ENCODE measurements at places on chromosomes 3 and 15.

- DNase-seq: no peak
These were observed 72.5 kb upstream of the ARHGEF3 start for GRCh38 chr3:56874269-56874668.

DNA sequence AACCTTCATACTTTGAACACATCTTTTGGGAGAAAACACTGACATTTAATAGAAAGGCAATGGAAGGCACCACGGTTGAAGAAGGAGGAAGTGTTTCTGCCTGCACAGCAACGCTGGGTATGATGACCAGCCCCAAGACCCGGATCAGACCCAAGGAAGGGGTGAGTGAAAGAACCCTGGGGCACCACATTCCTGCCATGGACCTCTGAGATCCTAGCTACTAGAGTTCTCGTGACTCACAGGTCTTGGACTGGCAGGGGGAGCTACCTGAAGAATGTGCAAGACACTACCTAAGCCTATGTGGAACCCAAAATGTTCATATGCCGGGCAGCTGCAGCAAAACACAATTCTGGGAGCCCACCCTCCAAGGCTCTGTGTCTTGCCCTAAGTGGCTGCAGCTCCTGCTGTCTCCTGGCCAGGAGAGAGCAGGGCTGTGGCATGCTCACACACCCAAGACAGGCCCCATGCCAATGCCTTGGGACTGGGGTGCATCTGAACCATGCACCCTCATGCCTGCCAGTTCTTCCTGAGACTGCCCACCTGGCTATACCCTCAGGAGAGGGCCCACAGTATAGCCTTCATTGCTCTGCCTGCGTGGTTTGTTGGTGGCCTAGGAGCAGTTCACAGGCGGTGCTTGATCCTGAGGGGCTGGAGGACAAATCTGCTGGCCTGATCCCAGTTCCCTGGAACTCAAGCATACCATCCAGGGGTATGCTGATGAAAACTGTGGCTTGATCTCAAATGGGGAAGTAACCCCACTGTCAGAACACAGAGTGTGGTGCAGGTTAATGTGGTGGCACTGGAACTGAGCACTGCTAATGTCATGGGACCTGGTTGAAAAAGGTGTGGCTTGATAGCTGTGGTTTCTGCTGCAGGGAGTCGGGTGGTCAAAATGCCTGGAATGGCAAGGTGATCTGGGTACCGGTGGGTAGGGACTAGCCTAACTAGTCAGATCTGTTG, 353.3 kb upstream of the ARHGEF26 start:
- no peak for DNase-seq

DNA sequence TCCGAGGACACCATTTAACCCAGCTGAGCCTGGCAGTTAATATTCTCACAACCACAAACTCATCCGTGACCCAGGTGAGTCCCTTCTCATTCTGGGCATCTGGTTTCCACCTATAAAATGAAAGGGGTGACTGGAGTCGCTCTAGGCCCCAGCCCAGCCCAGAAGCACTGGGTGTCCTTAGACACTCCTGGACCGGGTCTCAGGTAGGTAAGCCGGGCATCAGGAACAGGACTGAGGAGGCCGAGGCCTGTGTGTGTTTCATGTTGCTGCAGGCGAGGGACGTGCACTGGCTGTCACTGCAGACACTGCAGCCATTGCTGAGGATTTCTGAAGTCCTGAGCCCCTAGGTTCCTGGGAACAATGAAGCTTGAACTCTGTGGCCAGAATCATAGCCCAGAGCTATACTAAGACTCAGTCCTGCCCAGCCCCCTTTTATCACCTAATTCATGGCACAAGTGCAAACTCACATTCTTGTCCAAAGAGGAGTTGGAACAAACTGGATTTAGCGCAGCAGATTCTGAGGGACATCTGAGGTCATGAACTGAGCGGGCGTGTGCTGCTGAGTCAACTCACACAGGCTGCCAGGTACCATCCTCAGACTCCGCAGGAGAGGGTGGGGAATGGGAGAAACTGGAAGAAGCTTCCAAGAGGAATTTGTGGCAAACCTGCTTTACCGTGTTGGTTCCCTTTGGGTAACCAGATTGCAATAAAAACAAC, 184.9 kb downstream of the FAM43A start:
- DNase-seq: peak; percentile 71

- DNase-seq: no peak
These were observed 35.4 kb upstream of the SFMBT1 start for GRCh38 chr3:53081318-53081717.

GRCh38 chr3:124483915-124484470, 246.3 kb upstream of the UMPS start:
- DNase-seq: no peak

GRCh38 chr3:194219826-194220410, 84.0 kb downstream of the HES1 start:
- DNase-seq: no peak

GRCh38 chr3:147651107-147651778, 242.1 kb downstream of the ZIC1 start:
- no peak for DNase-seq

- no peak for DNase-seq
These were observed 103.4 kb downstream of the SLC49A4 start for GRCh38 chr3:122898298-122898697.

DNA sequence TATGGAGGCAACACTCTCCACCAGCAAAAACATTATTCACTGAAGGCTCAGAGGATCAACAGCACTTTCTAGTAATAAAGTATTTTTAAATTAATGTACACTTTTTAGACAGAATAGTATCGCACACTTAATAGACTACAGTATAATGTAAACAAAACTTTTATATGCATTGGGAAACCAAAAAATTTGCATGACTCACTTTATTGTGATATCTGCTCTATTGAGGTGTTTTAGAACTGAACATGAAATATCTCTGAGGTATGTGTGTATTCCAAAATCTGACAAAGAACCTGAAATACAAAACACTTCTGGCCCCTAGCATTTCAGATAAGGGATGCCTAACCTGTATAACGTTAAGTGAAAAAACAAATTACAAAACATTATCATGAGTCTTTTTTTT, 99.7 kb downstream of the PRICKLE2 start:
- no peak for DNase-seq

- no peak for DNase-seq
These were observed 127.2 kb upstream of the SYNPR start for GRCh38 chr3:63150880-63151279.

DNA sequence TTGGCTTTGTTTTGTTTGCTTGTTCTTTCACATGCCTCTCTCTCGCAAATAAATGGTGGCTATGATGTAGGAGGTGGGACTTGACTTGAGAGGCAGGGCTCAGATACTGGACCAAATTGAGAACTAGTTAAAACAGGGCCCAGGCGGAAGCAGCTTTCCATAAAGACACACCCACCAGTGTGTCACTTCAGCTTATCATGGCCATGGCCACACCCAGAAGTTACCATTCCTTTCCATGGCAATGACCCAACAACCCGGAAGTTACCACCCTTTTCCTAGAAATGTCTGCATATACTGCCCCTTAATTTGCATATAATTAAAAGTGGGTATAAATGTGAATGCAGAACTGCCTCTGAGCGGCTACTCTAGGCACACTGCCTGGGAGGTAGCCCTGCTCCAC, 62.6 kb upstream of the CNTN4 start:
- no peak for DNase-seq

GRCh38 chr3:152941859-152942258, 106.9 kb downstream of the P2RY1 start:
- DNase-seq: no peak

DNA sequence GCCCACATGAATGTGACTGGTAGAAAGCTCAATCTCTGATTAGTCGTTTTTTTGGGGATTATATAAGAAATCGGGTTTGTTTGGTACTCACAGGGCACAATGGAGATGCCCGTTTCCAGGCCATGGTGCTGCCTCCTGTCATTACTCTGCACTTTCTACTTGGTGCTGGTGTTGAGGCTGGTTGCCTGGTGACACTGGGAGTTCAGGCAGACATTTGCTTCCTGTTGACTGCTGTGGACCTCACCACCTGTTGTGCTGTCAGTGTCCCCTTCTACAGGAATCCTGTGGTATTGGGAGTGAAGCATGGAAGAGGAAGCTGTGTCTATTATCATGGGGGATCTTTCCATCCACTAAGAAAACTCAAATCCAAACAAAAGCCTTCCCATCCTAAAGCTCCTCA, 227.2 kb upstream of the TBL1XR1 start:
- DNase-seq: no peak

DNA sequence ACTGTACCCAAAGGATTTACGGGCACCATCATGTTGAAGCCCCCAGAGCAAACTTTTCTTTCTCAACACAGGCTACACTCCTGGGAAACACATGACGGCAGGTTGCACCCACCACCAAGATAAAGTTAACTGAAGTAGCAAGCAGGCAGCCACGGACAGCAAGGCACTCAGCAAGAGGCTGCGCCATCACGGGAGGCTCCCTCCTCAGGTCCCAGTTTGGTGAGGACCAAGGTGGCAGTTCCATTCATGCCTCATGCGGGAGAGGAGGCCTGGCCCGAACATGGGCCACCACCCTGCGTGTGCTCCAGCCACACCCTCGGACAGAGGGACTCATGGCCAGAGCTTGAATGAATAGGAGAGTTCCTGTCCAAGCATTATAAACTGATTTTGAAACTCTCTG, 6.8 kb downstream of the ADCY5 start:
- no peak for DNase-seq

- DNase-seq: no peak
These were observed 60.2 kb downstream of the DENND4A start for GRCh38 chr15:65731926-65732325.

- DNase-seq: no peak
These were observed 305.7 kb downstream of the RPLP1 start for GRCh38 chr15:69758291-69758771.

GRCh38 chr15:96804754-96805153, 474.3 kb downstream of the NR2F2 start:
- no peak for DNase-seq

DNA sequence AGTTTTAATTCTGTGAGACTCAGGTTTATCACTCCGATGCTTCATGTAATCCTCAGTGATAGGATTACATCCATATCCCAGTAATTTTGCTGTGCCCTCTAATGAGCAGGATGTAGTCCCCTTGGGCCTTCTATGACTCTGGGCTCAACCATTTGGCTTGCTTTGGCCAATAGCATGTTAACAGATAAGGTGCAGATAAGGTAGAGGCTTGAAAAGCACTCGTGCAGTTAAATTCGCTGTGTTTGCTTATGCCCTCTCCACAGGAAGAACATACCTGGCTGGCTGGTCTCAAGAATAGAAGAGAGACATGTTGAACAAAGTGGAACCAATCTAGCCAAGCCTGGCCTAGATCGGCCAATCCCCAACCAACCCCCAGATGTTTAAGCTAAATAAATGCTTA, 20.1 kb downstream of the CCDC13 start:
- no peak for DNase-seq

DNA sequence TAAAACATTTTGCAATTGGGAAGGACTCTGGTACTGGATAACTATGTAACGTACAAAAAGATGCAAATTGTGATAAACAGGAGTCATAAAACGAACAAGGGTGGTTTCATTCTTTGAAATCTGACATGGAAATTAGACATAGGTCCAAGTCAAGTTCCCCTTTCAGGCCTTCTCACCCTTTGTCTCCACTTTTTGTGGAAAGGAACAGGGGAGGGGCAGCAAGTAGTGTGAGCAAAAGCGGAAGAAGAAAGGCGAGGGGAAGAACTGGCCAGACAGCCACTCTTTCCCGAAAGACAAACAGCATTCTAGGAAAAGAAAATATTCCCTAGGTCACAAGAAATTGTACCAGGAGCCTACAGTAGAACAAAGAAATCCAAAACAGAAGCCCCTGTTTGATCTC, 52.6 kb downstream of the MCF2L2 start:
- no peak for DNase-seq

DNA sequence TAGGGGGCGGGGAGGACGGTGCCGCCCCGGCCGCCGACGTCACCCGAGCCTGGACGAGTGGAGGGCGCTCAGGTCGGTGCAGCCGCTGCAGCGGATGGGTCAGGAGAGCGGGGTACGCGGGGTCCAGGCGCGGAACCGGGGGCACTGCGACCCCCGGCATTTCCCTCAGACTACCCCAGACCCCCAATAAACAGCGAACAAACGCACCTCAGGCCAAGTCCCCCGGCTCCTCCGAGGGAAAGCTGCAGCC, 78.9 kb downstream of the IQSEC1 start:
- no peak for DNase-seq

DNA sequence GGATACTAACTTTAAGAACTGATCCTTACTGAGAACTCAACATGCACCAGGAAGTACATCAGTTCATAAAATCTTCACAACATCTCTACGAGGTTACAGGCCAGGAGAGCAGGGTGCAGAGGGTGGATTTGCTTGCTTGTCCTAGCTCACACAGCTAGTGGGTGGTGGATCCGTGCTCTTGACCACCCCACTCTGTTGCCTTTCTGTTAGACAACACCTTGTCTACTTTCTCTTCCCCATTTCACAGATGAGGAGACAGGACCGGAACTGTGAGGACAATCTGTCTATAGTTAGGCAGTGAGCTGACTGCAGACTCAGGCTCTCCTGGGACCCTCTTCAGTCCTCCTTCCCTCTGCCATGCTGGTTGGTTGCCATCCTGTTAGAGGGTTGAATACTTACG, 221.7 kb upstream of the TLE3 start:
- no peak for DNase-seq

- DNase-seq: no peak
These were observed 59.2 kb downstream of the EPHB1 start for GRCh38 chr3:134854254-134854653.

- no peak for DNase-seq
These were observed 23.6 kb upstream of the DUT start for GRCh38 chr15:48307586-48307985.

- no peak for DNase-seq
These were observed 176.9 kb downstream of the TNIK start for GRCh38 chr3:171283183-171283847.

DNA sequence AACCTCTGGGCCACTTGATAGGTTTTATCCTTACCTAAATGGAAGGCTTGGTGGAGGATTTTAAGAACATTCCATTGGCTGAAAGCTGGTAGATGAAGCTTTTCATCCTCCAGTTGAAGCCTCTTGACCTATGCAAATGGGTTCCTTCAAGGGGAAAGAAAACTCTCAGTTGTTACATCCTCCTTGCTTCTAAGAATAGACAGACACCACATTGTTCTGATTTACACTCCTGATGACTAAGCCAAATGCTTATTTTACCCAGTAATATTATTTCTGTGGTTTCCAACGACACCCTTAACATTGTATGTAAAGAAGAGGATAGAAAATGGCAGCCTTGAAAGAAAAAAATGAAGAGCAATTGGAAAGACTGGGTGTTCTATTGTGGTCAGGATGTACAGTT, 480.5 kb downstream of the OTOL1 start:
- DNase-seq: no peak

DNA sequence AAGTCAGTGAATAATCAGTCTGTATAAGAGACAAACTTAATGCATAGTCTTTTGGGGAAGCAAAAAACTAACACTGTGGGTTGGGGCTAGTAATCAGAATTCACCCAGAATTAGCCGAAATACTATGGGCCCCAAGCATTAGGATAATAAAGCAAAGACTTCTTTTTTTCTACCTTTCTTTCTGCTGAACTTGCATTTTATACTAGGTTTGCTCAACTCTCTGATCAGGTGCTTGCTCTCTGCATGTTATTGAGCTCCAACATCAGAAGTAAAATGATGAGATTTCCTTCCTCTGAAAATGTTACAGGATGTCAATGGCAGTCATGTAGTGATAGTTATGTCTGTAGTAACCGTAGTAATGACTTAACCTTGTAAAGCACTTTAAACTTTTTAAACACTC, 216.6 kb downstream of the KCNMB2 start:
- DNase-seq: no peak

Measured in ELF-1 (cell line).